IPS-NIHi11 (cell line): ENCODE measurements at places on chromosomes 2 and 18.

DNA sequence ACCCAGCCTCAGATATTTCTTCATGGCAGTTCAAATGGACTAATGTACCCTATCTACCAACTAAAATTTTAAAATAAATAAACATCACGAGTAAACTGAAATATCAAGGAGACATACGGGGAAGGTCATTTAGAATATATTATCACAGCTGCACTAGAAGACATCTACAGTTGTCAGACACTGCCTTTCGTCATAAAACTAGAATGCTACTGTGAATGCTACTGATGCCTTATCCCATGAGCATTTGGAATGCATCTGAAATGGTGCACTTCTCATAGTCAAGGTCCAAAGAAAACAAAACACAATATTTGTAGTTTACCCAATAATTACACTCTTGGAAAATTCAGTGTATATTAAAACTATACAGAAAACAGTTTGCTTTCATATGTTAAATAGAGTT lies 165.2 kb downstream of the MREG start:
- DNase-seq, result no peak

DNA sequence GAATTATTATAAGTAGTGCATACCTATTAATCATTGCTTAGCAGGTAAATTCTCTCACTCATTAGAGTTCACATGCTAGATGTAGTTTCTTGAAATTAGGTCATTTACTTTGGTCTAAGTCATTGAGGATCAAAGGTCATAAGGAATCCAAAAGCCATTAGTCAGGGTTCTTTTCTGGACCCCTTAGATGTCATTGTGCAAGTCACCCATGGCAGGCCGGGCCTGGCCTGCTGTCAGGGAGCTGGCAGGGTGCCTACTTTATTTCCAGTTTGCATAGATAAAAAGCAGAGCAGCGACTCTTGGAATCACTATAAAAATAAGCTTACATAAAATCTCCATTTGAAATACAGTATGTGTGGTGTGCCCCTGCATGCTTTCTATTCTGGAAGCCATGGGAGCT lies 91.3 kb downstream of the MEIS1 start:
- no peak for DNase-seq

- DNase-seq, result no peak
Observed at GRCh38 chr18:35137632-35138031, 96.4 kb downstream of the MAPRE2 start.

DNA sequence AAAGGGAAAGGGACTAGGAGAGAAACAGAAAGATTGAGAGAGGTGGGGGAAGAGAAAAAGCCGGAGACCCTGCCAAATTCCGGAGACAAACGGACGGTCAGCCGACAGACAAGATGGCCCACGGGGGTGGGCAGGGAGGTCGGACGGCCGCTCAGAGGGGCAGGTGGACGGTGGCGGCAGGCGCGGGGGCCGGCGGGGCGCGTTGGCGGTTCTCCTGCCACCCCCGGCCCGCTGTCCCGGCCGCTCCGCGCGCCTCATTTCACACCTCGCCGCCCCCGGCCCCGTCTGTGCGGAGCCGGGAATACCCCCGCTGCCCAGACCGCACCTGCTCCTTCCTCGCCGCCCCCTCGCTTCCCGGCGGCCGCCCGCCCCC lies 935 bp downstream of the SLC30A3 start:
- no peak for DNase-seq
